ENCODE measurements at places on chromosomes 12 and 14.
A peak's percentile ranks its signal among the peaks of the same experiment; 100 is the strongest.

- DNase-seq = no peak
These were observed 14.0 kb upstream of the KCNH3 start for GRCh38 chr12:49524660-49525324.

GRCh38 chr12:25740617-25741016 is 187.5 kb upstream of the LMNTD1 start:
- DNase-seq = no peak

DNA sequence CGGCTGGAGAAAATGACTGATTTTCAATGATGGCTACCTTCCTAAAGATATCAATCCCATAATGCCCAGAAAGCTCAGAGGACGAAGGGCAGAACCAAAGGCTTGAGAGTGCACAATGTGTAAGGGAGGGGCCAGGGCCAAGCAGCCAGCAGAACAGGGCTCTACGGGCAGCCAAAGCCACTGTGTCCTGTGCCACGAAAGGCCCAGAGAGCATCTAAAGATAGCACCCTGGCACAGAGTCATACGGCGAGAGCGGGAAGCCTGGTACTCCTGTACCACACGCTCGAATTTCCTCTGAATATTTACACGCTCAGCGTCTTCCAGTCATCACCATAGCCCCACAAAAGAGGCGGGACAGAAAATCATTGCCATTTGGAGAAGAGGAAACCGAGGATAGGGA is 39.5 kb downstream of the PRMT8 start:
- DNase-seq = no peak

- DNase-seq = peak; percentile 68
These were observed at the start of gene GALNT6 for GRCh38 chr12:51391283-51392123. GALNT6 (minus strand) TSS chr12:51391406; CDS start chr12:51379781, 11,625 bp downstream.

- no peak for DNase-seq
These were observed 226.6 kb upstream of the EGLN3 start for GRCh38 chr14:34177466-34177865.

All from stimulated activated CD4-positive, alpha-beta T cell treated with anti-CD3 and anti-CD28 coated beads, Interleukin-4, amount 100 ng/mL, for 24 hours (primary cell).